ENCODE measurements at places on chromosomes 6 and 20.

DNA sequence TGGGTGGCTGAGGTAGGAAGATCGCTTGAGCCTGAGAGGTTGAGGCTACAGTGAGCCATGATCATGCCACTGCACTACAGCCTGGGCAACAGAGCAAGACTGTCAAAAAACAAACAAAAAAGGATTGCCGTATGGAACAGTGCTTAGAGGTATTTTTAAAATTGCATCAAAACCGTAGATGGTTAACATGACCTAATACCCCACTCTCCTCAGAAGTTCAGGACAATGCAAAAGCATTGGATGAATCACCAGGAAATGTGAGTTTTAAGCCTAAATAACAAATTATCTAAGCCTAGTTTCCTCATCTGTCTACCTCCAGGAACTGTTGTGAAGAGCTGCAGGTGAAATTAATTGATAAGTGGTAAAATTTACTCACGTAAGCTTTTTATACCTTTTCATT lies 123.8 kb upstream of the ID4 start:
- no peak for DNase-seq

- no peak for DNase-seq
These were observed 41.1 kb upstream of the PTGIS start for GRCh38 chr20:49608752-49609670.

DNA sequence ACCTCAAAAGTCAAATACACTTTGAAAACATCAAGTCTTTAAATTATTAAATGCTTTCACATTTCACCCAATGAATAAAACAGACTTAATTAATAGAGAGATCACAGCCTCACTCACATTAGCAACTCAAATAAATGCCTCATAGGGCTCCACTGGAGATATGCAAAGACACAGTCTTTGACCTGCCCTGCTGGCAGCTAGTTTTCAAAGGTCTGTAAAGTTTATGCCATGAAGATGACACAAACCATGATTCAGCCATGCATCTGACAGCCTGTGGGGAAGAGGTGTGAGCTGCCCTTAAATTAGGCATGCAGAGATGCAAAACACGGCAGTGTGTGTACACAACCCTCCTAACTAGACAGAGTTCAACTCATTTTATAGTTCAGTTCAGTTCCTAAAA lies 83.6 kb downstream of the PAK5 start:
- no peak for DNase-seq

DNA sequence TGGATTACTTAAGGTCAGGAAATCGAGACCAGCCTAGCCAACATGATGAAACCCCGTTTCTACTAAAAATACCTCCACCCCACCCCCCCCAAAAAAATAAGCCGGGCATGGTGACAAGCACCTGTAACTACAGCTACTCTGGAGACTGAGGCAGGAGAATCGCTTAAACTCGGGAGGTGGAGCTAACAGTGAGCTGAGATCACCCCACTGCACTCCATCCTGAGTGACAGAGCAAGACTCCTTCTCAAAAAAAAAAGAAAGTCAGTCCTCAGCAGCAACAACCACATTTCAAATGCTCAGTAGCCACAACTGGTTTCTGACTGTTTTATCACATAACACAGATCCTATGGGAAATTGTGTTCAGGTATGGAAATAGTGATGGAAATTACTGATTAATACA lies 135.3 kb downstream of the HFE start:
- no peak for DNase-seq

DNA sequence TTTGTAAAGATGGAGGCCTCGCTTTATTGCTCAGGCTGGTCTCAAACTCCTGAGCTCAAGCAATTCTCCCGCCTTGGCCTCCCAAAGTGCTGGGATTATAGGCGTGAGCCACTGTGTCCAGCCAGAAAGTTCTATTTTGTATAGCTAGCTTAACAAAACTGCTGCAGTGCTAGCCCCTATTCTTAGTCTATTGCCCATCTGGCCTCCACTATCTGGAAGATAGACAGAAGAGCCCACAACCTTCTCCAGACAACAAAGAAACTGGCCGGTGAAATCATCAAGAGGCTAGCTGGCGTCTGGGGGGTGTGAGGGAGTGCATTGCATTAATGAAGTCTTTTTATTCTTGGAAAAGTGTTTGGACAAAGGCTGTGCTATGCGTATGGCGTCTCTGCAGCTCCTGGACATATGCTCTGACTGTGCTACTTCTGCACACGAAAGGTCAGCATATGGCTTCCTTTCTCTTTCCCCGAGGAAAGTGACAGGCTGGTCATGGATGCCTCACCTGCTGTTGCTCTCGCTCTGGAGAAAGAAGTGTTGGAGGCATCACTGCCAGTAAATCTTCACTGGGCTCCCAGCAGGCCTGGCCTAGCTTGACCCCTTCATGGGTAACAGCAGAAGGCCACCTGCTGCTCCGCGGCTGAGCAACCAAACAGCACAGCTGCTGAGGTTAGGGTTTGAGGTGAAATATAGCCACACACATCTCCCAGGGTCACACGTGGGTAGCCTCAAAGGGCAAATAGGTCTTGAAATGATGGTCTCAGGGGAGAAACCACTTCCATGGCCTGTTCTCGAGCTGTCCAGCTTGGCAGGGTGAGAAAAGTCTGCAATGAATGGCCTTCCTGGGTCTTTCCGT lies 95.1 kb upstream of the IYD start:
- peak; percentile 45 for DNase-seq

GRCh38 chr6:142952614-142953013 lies 7.6 kb upstream of the HIVEP2 start:
- no peak for DNase-seq

GRCh38 chr6:149065658-149066556 lies 251.6 kb upstream of the TAB2 start:
- DNase-seq, result no peak

DNA sequence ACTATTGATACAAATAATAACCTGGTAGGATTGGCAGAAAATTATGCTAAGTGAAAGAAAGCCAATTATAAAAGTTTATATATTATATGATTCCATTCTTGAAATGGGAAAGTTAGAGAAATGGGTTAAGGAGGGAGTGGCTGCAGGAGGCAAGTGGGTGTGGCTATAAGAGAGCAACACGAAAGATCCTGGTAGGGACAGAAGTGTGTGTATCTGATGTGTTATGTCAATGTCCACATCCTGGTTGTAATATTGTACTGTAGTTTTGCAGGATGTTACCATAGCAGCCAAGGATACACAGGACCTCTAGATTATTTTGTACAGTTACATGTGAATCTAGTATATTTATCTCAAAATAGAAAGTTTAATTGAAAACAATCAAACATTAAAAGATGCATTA lies 46.8 kb downstream of the SNX5 start:
- no peak for DNase-seq

DNA sequence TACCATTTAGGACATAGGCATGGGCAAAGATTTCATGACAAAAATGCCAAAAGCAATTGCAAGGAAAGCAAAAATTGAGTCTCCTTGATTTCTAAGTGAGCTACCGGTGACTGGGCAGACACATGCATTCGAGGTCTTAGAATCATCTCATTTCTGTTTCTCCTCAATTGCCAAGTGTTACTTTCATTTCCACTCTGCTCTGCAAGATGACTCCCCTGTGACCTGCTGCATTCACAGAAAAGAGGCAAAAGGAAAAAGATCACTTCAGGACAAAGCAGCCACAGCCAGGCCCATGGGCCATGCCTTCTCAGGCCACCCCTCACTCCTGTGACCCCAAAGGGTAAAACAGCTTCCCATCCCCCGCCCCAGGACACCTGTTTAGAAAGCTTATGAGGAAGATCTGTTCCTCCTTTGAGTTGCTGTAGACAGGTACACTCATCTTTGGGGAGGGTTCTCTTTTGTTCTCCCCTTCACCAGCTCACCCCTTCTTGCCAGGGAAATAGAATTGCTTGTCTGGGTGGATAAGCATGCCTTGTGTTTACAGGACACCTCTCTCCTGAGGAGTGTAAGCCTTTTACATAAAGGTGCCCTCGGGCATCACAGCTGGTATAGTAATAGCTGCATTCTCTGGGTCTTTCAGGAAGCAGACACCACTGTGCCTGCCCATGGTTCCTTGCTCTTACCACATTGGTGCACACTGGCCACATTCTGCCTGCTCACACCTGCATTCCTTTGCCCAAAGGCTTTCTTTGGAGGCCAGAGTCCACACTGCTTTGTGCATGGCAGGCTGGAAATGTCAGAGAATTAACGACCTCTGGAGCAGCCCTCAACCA lies 105.0 kb downstream of the SLC24A3 start:
- DNase-seq, result no peak

GRCh38 chr6:170163405-170164170 lies 127.3 kb downstream of the DLL1 start:
- no peak for DNase-seq

GRCh38 chr6:105192707-105193465 lies 13.1 kb upstream of the POPDC3 start:
- peak; percentile 82 for DNase-seq

- DNase-seq, result no peak
These were observed 152.5 kb downstream of the FOXC1 start for GRCh38 chr6:1762203-1762602.

- DNase-seq, result no peak
These were observed 18.5 kb upstream of the ERVFRD-1 start for GRCh38 chr6:11129908-11130565.

GRCh38 chr6:169454204-169454871 lies 200.7 kb upstream of the THBS2 start:
- peak; percentile 69 for DNase-seq

DNA sequence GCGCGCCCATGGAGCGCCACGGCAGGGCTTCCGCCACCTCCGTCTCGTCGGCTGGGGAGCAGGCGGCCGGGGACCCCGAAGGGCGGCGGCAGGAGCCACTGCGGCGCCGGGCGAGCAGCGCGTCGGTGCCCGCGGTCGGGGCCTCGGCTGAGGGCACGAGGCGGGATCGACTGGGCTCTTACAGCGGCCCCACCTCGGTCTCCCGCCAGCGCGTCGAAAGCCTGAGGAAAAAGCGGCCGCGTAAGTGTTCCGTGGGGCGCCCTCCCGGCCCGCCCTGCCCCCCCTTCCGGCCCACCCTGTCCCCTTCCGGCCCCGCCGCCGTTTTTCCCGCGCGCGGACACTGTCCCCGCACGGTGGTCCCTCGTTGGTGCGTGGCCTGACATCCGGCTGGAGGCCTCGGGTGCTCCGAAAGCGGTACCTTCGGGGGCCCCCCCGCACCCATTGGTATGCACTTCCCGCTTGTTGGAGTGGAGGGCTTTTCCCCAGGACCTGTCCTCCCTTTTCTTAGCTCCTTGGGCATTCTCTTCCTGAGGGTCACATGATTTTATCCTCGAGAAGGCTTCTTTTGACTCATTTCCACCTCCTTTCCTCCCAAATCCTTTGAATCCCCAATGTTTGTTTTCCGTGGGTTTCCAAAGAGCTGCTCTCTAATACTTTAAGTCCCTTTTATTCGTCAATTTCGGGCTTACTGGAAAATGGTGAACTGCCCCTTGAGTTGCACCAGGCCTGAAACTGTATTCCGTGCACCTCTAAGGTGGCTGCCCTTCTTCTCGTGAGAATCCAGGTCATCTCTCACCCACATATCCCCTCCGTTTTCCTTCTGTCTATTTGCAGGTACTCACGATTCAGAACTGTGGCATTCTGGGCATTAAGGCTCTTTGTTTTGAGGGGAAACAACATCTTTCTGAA lies 556 bp downstream of the PANK2 start:
- no peak for DNase-seq

GRCh38 chr6:25278261-25278913 lies 787 bp upstream of the CARMIL1 start:
- peak; percentile 32 for DNase-seq

Measured in astrocyte (in vitro differentiated cells and primary cell).